H9 (cell line): ENCODE measurements at places on chromosomes 4 and X. TPM values are rescaled to one million over a fixed set of nuclear protein-coding genes. Genes with fewer than 3 reads are reported as not detected.

GRCh38 chr4:5824635-5825034 lies 68.3 kb downstream of the CRMP1 start:
- H3K27ac ChIP-seq, result no peak overlapping the region
- DNase-seq, result no peak
- no peaks in the 10 kb centered on the region for H3K4me1 ChIP-seq
- peaks cover 68% of the 10 kb centered on the region for H3K36me3 ChIP-seq

- H3K27ac ChIP-seq, result no peak overlapping the region
- DNase-seq, result no peak
- H3K27me3 ChIP-seq, result no peaks in the 10 kb centered on the region
- no peak overlapping the region for H3K4me3 ChIP-seq
- H3K36me3 ChIP-seq, result 0 out of 2 replicates have a peak, but pooled peaks cover 4% of the 10 kb centered on the region
- no peaks in the 10 kb centered on the region for H3K4me1 ChIP-seq
Observed at GRCh38 chrX:19899217-19899788, 11.9 kb upstream of the SH3KBP1 start.

DNA sequence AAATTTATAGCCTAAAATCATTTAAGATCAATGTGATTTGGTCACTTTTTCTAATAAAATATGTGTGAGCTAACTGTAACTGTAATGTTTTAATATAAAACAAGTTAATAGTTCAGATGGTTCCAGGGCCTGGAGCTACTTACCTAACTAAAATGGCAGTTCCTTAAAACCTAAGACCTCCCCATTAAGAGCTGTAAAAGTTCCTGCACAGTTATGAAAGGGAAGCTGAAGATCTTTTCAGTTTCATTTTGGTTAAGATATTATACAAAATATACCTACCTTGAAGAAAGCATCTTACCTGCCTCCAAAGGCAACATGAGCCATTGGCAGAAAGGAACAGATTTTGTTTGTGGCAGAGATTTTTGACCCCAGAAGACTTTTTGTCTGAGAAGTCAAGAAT lies 30.1 kb downstream of the HPF1 start:
- peaks cover 18% of the 10 kb centered on the region for H3K36me3 ChIP-seq
- no peaks in the 10 kb centered on the region for H3K27me3 ChIP-seq
- H3K27ac ChIP-seq, result no peak overlapping the region

- DNase-seq, result no peak
- H3K27me3 ChIP-seq, result no peaks in the 10 kb centered on the region
- no peak overlapping the region for H3K27ac ChIP-seq
- no peak overlapping the region for H3K4me3 ChIP-seq
Observed at GRCh38 chr4:76982638-76983584, 33.4 kb downstream of the SEPTIN11 start.

DNA sequence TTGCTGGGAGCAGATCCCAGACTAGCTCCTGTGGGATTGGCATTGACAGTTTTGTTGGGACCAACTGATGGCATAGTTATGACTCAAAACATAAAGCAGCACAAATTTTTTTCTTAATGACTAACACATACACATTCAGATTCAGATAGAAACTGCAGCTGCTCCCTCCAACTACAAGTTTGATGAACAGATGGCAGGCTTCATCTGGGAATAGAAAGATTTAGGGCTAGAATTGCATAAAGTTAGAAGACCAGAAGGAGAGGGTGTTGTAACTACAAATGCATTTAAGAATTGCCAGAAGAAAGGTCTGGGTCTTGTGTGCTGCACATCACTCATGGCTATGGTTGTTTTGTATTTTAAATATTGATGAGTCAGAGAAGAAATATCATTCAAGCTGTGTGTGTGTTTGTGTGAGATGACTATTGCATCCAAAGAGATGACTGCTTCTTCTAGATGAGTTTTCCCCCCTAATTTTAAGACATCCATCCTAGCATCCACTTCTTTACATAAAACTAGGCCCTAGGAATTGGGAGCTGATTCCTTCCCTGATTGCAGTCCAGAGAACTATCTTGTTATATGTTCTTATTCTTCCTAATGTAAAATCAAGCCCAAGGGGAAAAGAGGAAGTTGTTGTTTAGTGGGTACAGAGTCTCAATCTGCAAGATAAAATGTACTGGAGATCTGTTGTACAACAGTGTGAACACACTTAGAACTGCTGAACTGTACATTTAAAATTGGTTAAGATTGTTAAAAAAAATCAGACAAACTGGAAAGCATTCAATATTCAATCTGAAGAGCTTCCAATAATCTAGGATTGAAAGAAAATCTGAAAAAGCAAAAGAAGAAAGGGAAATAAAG lies 175.1 kb downstream of the PARM1 start:
- H3K27me3 ChIP-seq, result no peaks in the 10 kb centered on the region
- no peak overlapping the region for H3K27ac ChIP-seq
- DNase-seq, result no peak
- peaks cover 3% of the 10 kb centered on the region; the same call in 1 of the 3 replicates for H3K36me3 ChIP-seq
- H3K4me3 ChIP-seq, result no peak overlapping the region

DNA sequence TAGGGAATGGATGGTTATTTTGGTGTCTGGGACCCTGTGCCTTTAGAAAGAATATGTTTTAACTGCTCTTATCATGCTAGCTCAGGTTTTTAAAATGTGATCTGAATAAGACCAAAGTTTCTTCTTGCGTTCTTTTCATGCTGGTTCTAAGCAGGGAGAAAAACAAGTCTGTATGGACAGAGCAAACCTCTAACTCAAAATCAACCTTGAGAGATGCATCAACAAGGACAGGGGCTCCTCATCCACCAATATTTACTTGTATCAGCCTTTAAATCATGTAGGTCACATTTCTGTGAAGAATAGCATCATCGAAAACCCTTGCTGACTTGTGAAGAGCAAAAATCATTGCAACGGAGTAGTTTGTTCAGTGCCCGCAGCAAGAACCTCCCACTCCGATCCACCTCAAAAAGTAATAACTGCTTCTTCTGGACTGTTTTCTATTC lies 1.2 kb downstream of the ATP10D start:
- no peak for DNase-seq
- no peaks in the 10 kb centered on the region for H3K36me3 ChIP-seq

DNA sequence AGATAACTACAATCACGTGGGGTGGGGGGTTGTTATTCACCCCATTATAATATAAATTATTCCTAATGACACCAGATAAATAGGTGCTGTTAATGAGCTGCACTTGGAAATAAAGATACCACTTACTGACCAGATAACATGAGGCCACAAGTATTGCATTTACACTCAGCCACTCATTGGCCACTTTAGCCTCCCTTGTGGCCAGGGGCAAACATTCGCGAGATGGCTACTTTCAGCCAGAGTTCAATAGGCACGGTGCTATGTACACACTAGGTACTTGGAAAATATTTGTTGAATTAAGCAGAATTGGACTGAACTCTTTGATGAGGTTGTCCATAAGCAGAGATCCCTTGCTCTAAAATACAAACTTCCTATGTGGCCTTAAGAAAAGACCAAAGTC lies 713.7 kb upstream of the TENM3 start:
- H3K27me3 ChIP-seq, result no peaks in the 10 kb centered on the region
- H3K4me3 ChIP-seq, result no peak overlapping the region
- no peaks in the 10 kb centered on the region for H3K4me1 ChIP-seq
- no peaks in the 10 kb centered on the region for H3K36me3 ChIP-seq
- DNase-seq, result no peak

DNA sequence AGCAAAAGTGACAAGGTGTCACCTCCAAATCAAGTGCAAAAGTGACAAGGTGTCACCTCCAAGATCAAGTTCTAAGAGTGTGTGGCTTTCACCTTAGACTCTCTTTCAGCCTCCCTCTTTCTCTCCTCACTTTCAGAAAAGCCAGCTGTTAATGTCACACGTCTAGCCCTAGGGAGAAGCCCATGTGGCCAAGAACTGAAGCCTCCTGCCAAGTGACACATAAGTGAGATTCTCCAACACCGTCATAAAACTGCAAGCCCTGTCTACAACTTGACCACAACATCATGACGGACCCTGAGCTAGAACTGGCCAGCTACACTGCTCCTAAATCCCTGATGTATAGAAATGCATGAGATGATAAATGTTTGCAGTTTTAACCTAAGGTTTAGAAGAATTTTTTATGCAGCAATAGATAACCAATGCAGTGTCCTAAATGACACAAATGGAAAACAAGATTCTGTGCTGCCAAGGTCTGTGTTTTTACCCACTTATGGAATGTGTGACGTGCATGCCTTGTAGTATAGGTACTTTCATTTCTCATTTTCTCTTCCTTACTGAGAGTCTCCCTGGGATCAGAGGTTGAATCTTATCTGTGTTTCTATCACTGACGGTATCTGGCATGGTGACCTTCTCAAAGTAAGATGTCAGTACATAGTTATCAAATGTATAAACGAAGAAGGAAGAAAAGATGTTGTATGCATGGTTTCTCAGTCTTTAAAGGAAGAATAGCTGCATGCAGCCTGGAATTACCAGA lies 25.0 kb downstream of the NLGN4X start:
- no peak for DNase-seq
- H3K4me1 ChIP-seq, result peaks cover 13% of the 10 kb centered on the region
- peaks cover 20% of the 10 kb centered on the region for H3K36me3 ChIP-seq
- no peak overlapping the region for H3K27ac ChIP-seq
- no peaks in the 10 kb centered on the region for H3K27me3 ChIP-seq
- H3K4me3 ChIP-seq, result no peak overlapping the region

DNA sequence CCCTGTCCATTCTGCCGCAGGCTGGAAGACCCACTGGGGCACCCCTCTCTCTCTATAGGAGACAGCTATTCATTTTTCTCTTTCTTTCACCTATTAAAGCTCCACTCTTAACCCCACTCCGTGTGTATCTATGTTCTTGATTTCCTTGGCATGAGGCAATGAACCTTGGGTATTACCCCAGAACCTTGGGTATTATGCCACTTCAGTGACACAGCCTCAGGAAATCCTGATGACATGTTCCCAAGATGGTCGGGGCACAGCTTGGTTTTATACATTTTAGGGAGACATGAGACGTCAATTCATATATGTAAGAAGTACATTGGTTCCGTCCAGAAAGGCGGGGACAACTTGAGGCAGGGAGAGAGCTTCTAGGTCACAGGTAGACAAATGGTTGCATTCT lies 13.4 kb downstream of the HTT-AS start:
- H3K4me3 ChIP-seq, result no peak overlapping the region
- DNase-seq, result no peak
- no peak overlapping the region for H3K27ac ChIP-seq
- H3K27me3 ChIP-seq, result no peaks in the 10 kb centered on the region; the same call in 1 of the 2 replicates

DNA sequence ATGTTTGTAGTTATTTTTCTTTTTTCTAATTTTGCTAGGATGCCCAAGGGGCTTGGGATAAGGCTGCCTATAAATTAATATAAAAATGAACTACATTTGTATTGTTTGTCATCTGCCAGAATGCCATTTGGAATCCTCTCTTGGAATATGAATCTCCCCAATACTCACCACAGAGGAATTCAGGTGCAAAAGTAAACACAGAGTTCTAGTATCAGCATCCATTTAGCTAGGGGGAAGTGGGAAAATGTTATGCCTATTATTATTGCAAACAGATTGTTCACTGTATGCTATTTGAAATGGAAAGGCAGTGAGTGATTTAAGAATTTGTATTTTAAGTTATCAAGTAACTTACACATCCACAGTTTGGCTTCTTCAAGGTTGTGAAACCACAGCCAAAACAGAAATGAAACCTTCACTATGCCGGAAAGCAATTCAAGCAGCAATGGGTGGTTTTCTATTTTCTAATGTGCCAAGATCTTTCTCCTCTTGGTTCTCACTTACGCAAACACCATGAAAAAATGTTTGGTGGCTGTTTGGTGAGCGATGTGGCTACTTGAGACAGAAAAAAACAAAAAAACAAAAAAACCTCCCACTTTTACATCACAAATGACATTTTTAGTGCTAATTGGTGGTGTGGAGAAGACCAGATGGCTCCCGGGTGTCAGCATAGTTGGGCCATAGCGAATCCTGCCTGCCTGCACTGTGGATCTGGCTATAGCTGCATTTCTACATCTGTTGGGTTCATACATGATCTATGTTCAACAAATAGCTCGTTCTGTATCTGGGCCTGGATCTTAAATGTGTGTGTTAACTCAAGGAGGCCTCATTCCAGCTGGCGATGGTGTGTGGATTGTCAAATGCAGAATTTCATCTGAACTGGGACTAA lies 200.8 kb upstream of the GIMD1 start:
- H3K4me1 ChIP-seq, result no peaks in the 10 kb centered on the region
- no peak overlapping the region for H3K27ac ChIP-seq
- H3K4me3 ChIP-seq, result no peak overlapping the region
- H3K27me3 ChIP-seq, result no peaks in the 10 kb centered on the region
- no peak for DNase-seq

- no peaks in the 10 kb centered on the region for H3K4me1 ChIP-seq
- DNase-seq, result no peak
- H3K36me3 ChIP-seq, result peaks cover 87% of the 10 kb centered on the region
- H3K27ac ChIP-seq, result no peak overlapping the region
- no peaks in the 10 kb centered on the region for H3K27me3 ChIP-seq
Observed at GRCh38 chrX:53631156-53631555, 55.4 kb downstream of the HUWE1 start.

- H3K27ac ChIP-seq, result no peak overlapping the region
- H3K27me3 ChIP-seq, result no peaks in the 10 kb centered on the region
- no peaks in the 10 kb centered on the region for H3K36me3 ChIP-seq
- H3K4me1 ChIP-seq, result peaks cover 2% of the 10 kb centered on the region
Observed at GRCh38 chr4:130336585-130337217, 1240.7 kb downstream of the C4orf33 start.

- no peak overlapping the region for H3K27ac ChIP-seq
- H3K36me3 ChIP-seq, result peaks cover 26% of the 10 kb centered on the region
- no peak for DNase-seq
- no peaks in the 10 kb centered on the region; the same call in 1 of the 2 replicates for H3K27me3 ChIP-seq
- no peaks in the 10 kb centered on the region for H3K4me1 ChIP-seq
- no peak overlapping the region for H3K4me3 ChIP-seq
Observed at GRCh38 chrX:46637938-46638337, 64.4 kb downstream of the CHST7 start.

DNA sequence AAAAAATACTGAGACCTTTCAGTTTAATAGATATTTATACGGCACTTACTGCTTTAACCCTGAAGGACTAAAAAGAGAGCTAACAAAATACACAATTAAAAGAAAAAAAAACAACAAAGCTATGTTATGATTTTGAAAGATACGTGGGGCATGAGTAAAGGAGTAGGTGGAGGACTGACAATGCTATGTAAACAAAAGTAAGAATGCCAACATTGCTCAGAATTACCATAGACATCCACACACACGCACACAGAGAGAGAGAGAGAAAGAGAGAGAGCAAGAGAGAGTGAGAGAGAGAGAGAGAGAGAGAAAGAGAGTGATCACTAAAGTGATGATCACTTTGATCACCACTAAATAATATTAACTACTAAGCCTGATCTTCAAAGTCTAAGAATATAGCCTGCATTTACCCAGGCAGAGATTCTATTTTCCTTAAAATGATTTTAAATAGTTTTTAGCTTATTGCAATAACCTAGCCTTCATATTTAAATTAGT lies 313.9 kb upstream of the SPANXN4 start:
- no peak for DNase-seq
- no peaks in the 10 kb centered on the region for H3K4me1 ChIP-seq
- H3K4me3 ChIP-seq, result 0 out of 3 replicates have a peak overlapping the region, but pooled peaks have one; percentile 26
- peaks cover 6% of the 10 kb centered on the region; the same call in 1 of the 2 replicates for H3K36me3 ChIP-seq
- no peaks in the 10 kb centered on the region for H3K27me3 ChIP-seq

Gene CD40LG
- total RNA-seq, result not detected in 2 replicates

Gene HCCS
- 39.2 and 44.4 TPM in 2 replicates for total RNA-seq

Gene CENPE
- total RNA-seq, result 34.4 and 38.1 TPM in 2 replicates

Gene TRPC5OS
- total RNA-seq, result not detected in 2 replicates

Gene SLC2A9
- 0.57 and 0.79 TPM in 2 replicates for total RNA-seq

Gene TAF7L
- total RNA-seq, result not detected in 2 replicates
